ENCODE measurements at places on chromosomes 6 and 20.

- no peak for DNase-seq
These were observed 2.9 kb downstream of the ADA start for GRCh38 chr20:44648579-44648978.

GRCh38 chr6:163490826-163491577 is 76.5 kb downstream of the QKI start:
- no peak for DNase-seq

GRCh38 chr20:63311186-63311832 is 18.3 kb downstream of the COL20A1 start:
- no peak for DNase-seq

DNA sequence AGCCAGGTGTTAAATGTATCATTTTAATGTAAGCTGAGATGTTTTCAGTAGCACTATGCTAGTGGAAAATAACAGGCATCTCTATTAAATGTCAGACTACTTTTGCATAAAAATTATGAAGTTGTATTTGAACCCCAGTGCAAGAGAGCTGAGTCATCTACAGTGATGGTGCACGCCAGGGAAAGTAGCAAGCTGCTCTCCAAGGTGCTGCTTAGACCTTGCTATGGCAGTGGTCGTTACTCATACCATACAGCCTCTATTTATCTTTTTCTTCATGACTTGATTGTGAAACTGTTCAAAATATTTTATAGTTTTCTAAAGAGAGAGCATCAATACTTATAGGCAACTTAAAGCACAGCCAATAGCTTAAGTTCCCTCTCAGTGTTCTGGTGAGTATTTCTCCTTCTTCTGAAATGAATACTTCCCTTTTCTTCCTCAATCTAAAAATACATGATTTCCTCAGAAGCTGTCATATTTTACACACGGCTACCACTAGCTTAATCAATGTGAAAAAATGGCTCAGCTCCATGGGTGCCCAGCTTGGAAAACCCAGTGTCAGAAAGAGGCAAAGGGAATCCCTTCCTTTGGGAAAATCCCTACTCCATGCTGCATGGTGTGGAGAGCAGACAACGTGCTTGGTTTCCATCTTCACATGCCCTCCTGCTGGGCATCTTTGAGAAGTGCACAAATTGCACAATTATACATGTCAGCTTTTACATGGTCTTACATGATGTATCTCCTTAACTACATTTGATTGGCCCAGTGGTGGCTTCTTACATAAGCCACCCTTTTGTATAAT is 105.6 kb downstream of the ELOVL4 start:
- DNase-seq, result no peak

DNA sequence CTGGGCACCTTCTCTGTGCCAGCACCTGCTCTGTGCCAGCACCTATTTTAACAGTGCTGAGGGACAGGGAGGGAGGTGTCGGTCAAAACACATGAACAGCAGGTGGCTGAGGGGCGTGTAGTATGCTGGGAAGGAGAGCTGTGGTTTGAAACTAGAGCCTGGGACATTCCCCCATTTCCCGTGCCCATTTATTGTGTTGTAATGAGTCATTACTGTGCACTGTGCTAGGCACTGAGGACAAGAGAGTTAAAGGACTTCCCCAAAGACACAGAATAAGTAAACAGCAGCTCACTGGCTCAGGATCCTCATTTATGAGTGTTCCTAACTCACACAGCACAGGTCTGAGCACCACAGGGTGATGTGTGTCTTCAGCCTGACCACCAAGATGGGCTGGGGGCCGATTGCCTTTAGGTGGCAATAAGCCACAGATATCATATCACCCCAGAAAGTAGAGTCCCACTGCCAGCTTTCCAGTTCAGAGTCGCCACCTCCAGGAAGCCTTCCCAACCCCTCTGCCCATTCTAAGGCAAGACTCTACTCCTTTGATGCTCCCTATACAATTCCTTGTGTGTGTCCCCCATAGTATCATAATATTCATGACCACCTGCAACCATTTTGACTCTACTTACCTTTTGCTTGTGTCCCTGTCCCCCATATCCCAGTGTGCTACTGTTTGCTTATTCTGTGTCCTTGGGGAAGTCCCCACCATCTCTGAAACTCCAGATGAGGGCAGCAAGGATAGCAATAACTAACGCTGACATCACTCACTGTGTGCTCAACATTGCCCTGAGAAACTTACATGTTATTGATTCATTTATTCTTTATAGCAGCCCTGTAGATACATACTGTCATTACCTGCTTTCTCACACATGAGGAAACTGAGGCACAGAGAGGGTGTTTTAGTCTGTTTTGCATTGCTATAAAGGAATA is 87.3 kb downstream of the TOX2 start:
- no peak for DNase-seq

DNA sequence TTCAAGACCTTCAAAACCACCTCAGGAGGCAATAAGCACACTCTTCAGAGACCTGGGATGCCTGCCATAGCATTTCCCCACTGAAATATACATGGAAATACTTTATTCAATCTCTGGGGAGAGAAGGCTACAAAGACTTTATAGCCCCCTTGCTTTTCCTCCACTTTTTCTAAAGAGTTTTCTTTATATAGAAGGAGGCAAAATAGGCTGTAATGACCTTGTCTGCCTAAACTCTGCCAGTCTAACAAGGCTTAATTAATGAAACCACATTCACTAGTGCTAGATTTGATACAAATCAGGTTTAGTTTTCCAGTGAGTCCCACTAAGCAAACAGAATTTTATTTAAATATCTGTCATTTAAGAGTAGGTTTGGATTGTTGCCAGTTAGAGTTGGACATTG is 114.9 kb downstream of the ADGRG6 start:
- DNase-seq, result no peak

- no peak for DNase-seq
These were observed 54.4 kb downstream of the RTN4IP1 start for GRCh38 chr6:106574741-106575458.

- DNase-seq, result no peak
These were observed 41.0 kb downstream of the PHF3 start for GRCh38 chr6:63676412-63677114.

DNA sequence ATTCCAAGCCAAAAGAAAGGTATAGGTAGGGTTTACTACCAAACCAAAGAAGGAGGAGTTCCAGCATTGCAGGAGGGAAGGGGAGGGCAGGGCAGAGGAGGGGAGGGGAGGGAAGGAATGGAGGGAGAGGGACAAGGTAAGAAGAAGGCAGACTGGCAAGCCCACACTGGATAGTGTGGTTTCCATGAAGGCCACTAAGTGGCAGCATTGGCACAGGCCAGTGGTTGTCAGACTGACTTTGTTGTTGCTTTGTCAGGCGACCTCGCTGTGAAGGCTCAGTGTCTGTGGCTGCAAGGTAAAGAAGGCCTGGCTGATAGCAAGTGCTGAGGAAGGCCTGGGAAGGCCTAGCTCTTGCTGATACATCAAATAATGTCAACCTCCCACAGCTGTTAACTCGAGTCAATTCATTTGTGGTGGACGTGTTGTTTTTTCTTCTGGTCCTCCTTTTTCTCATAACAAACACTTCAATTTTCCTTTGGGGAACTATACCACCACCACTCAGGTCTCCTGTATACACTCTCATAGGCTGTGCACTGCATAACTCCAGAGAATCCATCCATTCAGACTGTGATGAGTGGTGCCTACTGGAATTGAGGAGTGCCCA is 7.7 kb upstream of the ZNF334 start:
- peak; percentile 10 for DNase-seq

- DNase-seq, result no peak
These were observed 16.7 kb downstream of the LEMD2 start for GRCh38 chr6:33772082-33772830.

DNA sequence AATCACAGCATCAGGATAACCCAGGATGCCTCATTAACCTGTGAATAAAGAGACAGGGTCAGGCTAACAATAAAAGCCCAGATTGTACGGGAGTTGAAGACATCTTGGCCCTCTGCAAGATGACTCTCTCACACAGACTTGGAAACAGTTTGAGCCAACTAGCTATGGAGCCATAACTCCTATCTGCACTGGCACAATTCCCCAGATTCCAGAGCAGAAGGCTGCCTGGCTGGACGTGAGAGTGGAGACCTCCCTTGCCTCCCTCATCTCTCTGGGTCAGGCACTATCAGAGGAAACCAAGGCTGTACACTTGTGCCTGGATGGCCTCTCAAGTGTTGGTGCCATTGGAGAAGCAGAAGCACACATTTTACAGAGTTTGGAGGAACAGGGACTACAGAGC is 312.6 kb downstream of the THBS2 start:
- no peak for DNase-seq

DNA sequence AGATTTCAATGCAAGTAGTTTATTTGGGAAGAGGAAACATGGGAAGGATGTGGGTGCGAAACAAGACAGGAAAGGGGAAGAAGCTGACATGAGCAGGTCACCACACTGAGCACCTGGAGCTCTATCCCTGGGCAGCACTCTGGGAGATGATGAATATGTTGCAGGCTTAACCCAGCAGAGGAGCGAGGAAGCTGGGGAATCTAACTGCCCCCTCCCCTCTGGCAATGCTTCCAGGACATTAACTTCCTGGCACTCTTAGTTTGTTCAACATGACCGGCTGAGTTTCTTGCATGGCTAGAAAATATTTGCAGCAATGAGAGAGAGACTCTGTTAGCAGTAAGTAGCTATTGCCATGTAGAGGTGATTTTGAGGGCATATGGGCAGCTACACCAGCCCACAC is 4.9 kb upstream of the ADA start:
- DNase-seq, result no peak

DNA sequence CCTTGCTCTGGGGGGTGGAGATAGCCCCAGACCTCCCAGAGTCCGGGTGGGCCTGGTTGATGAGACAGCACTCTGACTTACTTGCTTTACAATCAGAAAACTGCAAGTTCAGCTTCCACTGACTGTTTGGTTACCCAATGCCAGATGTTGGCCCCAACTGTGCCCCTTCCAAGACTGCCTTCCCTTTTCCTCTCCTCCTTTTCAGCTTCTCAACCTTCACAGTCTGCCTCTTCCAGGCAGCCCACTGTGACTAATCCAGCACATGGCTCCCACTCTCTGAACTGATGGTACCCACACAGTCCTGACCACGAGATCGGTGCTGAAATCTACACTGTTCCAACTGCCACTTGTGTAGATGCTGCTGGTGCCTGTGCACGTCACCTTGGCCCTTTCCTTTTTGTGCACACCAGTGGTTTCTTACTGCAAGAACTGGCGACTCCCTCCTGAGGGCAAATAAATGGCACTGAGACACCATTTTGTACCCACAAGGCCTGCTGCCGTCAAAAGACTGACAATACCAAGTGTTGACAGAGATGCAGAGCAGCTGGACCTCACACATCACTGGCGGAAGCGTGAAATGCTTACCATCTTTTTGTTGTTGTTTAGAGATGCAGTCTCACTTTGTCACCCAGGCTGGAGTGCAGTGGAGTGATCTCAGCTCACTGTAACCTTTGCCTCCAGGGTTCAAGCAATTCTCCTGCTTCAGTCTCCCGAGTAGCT is 1.8 kb upstream of the ARFGAP1 start:
- no peak for DNase-seq

Measured in NCI-H748 treated with DMSO at 0.1 percent for 48 hours (cell line).